ENCODE measurements at places on chromosomes 4 and X.
A peak's percentile ranks its signal among the peaks of the same experiment; 100 is the strongest.

GRCh38 chr4:19575924-19576323 is 675.8 kb upstream of the SLIT2 start:
- DNase-seq: no peak

GRCh38 chr4:118173956-118174725 is 139.9 kb downstream of the NDST3 start:
- no peak for DNase-seq

DNA sequence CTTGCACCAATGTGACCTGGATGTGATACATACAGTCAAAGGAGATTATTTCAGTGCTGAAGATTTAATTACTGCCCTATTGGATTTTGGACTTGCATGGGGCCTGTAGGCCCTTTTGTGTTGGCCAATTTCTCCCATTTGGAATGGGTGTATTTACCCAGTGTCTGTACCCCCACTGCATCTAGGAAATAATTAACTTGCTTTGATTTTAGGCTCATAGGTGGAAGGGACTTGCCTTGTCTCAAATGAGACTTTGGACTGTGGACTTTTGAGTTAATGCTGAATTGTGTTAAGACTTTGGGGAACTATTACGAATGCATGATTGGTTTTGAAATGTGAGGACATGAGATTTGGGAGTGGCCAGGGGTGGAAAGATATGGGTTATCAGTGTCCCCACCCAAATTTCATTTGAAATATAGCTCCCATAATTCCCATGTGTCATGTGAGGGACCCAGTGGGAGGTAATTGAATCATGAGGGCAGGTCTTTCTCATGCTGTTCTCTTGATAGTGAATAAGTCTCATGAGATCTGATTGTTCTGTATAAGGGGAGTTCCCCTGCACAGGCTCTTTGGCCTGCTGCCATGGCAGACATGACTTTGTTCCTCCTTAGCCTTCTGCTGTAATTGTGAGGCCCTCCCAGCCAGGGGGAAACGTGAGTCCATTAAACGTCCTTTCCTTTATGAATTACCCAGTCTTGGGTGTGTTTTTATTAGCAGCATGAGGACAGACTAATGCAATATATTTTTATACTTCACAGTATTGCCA is 362.2 kb upstream of the SPANXN4 start:
- DNase-seq: no peak

- DNase-seq: no peak
These were observed 68.8 kb upstream of the SLC7A11 start for GRCh38 chr4:138310991-138311390.

GRCh38 chr4:149311076-149311475 is 504.6 kb downstream of the IQCM start:
- no peak for DNase-seq

DNA sequence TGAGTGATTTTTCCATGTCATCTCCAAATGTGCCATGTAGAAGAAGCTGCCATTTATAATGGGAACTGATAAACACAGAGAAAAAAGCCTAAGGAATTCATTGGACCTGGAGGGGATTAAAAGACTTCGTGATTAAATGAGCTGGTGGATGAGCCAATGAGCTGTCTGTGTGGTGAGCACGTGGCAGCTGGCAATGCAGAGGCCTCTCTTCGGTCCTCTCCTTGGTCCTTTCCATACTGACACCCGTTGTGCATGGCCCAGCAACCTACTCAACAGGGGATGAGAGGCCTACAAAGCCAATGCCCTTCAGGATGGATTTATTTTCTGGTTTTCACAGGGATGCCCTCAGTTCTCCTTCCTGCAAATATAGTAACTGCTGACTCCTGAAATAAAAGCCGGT is 87.7 kb upstream of the STS start:
- DNase-seq: no peak

- no peak for DNase-seq
These were observed 655.8 kb downstream of the ZNF674 start for GRCh38 chrX:45889471-45889870.

- DNase-seq: no peak
These were observed 180.8 kb downstream of the MAGEB17 start for GRCh38 chrX:16347968-16348670.

GRCh38 chrX:55488593-55489313 is 895 bp downstream of the USP51 start:
- DNase-seq: peak; percentile 25
